ENCODE measurements at places on chromosomes 13 and 19.

DNA sequence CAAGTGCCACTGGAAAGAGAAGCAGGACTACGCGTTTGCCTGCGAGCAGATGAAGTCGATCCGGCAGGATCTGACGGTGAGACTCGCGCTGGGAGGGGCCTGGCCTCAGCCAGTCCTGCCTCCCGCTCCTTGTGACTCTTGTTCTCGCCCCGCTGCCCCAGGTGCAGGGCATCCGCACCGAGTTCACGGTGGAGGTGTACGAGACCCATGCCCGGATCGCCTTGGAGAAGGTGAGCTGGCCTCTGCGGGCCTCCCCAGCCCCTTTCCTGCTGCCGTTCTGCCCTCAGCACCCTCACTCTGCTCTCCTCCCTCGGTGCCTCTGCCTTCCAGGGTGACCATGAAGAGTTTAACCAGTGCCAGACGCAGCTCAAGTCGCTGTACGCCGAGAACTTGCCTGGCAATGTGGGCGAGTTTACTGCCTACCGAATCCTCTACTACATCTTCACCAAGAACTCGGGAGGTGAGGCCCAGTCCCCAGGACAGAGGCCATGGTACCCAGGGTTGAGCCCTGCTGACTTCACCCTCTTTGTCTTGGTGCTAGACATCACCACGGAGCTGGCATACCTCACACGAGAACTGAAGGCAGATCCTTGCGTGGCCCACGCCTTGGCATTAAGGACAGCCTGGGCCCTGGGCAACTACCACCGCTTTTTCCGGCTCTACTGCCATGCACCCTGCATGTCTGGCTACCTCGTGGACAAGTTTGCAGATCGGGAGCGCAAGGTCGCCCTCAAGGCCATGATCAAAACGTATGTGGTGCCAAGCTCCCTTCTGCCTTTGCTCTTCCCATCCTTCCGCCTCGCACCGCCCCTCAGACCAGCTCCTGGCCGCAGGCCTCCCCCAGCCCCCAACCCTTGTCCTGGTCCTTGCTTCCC is 5.6 kb downstream of the LENG9 start:
- DNase-seq, result no peak

DNA sequence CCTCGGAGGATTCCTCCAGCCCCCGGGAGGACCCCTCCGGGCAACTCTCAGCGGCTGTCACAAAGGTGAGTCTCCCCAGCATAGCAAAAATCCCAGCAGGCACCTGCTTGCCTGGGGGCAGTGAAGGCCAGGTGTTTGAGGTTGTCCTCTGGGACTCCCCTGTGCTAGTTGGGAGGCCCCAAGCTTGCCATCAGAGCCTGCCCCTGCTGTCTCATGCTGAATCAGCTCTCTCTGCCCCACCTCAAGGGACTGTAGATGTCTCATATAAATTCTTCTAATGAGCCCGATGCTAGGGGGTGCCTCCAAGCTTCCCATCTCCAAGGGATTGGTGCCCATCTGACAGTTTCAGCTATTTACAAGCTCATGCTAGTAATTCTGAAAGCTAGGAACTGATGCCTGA is 53.6 kb downstream of the NWD1 start:
- no peak for DNase-seq

DNA sequence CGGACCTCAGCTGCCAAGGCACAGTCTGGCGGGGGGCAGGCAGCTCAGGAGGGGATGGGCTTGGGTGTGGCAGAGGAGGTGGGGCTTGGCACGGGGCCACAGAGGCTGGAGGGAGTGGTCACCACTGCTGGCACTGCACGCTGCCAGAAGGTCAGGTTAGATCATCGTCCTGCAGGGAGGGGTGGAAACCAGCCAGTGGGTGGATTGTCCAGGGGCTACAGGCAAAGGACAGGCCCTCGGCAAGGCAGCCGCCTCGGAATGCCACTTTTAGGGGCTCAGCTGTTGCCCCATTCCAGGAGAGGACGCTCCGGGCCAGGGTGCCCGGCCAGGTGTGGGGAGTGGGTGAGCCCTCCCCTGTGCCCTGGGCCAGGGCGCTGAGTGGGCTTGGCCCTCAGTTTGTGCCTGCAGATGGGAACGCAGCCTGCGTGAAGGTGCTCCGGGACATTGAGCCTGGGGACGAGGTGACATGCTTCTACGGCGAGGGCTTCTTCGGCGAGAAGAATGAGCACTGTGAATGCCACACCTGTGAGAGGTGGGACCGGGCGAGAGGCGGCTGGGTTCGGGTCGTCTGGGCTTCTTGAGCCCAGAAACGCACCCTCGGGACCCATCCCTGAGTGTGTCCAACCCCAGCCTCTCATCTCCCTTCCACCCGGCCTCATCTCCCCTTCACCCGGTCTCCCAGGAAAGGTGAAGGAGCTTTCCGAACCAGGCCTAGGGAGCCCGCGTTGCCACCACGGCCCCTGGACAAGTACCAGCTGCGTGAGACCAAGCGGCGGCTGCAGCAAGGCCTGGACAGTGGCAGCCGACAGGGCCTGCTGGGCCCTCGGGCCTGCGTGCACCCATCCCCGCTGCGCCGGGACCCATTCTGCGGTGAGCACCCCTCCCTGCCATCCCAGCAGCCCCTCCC is 6.4 kb downstream of the KMT5C start:
- no peak for DNase-seq

DNA sequence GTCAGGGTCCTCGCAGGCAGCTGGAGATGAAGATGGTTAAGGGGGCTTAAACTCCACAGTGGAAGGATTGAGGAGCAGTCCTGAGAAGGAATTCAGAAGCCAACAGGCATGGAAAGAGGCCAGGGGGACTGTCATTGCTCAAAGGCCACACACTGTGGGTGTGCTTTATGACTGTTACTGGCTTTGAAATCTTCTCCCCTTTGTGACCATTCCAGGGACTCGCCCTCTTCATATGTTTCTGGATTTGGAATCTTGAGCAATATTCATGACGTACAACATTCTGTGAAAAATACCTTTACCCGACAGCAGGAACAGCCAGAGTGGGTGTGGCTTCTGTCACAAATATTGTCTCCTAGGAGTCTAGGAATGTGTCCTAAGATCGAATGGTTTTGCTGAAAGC is 16.6 kb downstream of the CEACAM7 start:
- DNase-seq, result no peak

DNA sequence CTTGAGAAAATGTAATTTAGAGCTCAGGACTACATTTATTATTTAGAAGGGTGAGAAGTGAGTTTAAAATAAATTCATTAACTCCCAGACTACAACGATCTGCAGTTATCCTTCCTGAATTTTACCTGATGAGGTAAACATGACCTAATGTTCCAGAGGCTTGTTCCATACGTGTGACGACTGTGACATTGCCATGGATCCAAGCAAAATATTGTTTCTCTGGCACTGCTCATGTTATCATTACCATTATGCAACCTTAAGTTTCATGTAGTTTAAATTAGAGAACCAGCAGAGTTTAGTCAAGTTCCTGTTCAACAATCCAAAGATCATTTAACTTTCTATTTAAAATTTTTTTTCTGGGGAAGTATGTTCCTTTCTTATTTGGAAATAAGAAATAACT is 279.6 kb downstream of the KLF5 start:
- no peak for DNase-seq

DNA sequence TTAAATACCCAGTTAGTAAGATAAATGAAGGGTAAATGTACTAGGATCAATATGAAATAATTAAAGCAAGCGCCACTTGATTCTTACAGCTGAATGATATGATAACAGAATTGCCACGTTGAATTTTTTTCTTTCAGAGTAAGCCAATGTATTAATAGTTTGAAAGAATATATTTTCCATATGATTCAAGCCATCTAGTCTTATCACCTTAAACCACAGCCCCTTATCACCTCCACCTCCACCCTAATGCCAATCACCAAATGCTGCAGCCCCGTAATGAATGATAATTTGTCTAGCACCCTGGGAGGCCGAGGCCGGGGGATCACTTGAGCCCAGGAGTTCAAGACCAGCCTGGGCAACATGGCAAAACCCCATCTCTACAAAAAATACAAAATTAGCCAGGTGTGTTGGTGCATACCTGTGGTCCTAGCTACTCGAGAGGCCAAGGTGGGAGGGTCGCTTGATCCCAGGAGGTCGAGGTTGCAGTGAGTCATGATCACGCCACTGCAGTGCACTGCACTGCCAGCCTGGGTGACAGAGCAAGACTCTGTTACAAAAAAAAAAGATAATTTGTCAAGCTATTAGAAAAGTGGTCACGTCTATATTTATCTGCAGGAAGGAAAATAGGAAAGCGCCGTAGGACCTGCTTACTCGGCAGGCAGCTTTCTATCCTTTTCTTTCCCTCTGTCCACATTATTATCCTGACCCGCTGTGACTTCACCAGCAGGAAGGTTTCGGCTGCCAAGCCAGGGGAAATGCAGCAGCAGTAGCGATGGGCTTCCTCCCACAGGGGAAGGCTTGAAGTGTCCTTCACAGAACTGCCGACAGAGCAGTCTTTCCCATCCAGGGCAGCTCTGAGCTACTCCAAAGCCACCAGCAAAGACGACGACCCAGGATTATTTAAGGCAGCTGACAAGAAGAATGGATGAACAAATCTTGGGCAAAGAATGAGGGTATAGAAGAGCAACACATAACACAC is 19.7 kb upstream of the CLN5 start:
- DNase-seq, result no peak

DNA sequence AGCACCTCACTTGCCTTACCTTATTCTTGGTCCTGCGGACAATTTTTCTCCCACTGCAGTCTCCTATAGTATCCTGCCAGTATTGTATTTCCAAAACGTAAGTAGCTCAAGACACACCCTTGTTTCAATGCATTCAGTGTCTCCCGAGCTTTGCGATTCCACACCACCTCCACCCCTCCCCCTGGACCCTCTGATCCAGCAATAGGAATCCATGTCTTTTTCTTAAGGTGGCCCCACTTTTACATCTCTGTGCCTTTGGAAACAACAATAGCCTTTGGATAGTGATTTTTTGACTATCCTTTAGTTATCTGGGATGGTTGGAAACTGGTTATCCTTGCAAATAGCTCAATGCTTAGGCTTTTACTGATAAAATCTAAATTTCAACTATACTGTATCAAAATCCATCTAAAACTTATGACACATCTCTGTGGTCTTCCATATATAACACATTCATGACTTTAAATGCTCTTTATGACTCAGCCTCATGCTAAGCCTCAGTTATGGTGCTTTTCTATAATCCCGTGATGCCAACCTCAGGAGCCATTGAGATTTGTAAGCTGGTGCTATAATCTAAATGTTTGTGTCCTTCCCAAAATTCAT is 27.1 kb downstream of the FAM216B start:
- no peak for DNase-seq

GRCh38 chr13:35343417-35343816 is 133.1 kb downstream of the MAB21L1 start:
- DNase-seq, result no peak

- no peak for DNase-seq
Measured at GRCh38 chr19:13408889-13409518, 97.3 kb downstream of the CACNA1A start.

Measured in T-helper 2 cell (primary cell).